ENCODE measurements at places on chromosomes 5 and 9.

DNA sequence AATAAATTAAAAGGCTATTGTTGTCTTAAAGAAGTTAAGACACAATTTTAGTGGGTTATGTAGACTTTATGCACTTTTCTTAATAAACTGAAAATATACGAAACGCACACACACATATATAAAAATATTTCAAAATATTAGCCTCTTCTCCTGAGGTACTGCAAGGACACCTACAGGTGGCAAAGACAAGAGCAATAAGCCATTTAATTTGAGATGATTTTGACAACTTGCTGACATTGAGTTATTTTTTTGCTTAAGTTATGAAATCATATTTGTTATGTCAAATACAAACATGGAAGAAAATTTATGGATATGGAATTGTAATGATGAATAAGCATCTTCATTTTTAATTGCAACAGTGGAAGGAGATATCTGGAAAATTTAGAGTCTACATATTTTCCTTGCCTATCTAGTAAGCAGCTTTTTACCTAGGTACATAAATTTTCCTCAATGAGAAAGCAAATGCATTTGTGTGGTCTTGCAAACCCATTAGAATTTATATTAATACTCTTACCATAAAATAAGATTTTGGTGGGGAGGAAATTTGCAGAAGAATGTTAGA, 301.6 kb downstream of the ISL1 start:
- DNase-seq, result no peak

GRCh38 chr9:81116340-81117137, 572.8 kb downstream of the TLE1 start:
- peak; percentile 68 for DNase-seq

- no peak for DNase-seq
Measured at GRCh38 chr9:71295928-71296327, 174.5 kb upstream of the TRPM3 start.

DNA sequence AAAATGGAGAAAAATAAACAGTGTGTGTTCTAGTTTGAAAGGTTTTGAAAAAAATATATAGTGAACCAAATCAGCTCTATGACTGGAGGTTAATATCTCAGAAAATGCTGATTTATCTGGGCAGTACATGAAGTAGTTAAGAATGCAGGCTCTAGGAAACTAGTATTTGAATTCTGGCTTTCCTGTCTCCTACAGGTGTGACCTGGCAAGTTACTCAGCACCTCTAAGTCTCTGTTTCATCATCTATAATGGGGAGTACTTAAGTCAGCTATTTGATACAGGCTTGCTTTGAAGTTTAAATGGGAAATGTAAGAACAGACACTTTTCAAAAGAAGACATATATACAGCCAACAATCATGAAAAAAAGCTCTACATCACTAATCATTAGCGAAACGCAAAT, 5.2 kb downstream of the GRAMD2B start:
- no peak for DNase-seq

GRCh38 chr9:35476596-35476995, 13.3 kb upstream of the RUSC2 start:
- no peak for DNase-seq

GRCh38 chr5:142445266-142445665, 120.4 kb upstream of the SPRY4 start:
- no peak for DNase-seq

GRCh38 chr5:149363358-149363757, 5.5 kb downstream of the PCYOX1L start:
- DNase-seq, result no peak

- no peak for DNase-seq
Measured at GRCh38 chr9:128885798-128886197, 3.9 kb downstream of the LRRC8A start.

DNA sequence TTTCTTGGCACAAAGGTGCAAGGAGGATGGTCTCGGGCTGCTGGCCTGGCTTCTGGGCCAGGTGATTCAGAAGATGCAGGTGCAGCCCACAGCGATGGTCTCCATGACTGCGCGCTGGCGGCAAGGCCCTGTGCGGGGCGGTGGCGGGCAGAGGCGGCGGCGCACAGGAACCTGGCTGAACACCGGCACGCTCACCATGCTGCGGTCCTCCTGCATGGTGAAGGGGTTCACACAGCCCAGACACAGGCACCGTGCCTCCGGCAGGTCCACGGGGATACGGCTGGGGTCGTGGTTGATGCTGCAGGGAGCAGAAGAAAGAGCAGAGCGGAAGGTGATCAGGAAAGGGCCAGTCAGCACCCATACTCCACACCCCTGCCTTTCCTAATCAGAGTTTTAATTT, 4.8 kb downstream of the IL17B start:
- DNase-seq, result no peak

DNA sequence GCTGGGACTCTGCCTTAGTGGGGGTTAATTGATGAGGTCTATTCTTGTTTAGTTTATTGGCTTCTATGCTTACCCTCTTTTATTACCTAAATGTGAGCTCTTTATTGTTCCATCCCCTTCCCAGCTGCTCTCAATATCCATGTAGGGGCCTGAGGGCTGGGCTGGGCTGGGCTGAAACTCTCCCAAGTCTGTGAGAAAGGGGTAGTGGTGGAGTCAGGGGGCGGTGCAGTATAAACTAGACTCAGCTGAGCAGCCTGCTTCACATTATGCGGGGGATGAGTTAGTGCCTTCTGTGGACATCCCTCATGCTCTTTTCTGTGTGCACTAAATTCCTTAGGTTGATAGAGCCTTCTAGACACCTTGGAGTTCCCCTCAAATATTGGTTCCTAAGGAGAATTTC, 451.8 kb upstream of the PTGER4 start:
- DNase-seq, result peak; percentile 4

DNA sequence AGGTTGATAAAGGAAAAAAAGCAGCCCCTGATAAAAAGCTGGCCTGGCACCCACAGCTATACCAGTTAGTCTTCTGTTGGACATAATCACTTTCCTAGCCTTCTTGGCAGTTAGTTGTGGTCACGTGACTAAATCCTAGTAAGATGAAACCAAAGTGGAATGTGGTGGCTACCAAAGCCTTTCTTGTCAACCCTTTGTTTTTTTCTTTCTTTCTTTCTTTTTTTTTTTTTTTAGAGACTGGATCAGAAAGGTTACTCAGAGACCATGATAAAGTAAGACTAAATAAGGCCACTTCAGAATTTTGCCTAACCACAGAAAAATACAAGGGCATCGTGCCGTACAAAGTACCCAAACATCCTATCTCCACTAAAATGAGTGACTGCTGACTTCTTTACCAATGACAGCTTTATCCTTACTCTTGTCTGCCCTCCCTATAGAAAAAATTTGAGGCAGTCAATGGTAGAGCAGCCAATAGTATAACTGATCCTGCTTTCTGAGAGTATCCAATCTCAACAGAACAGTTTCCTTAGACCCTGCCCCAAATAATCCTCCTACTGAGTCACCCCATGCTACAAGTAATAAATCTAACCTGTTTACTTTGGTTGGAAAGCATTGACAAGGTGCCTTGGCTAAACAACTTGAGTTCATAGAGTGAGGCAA, 14.2 kb upstream of the KIF27 start:
- no peak for DNase-seq

GRCh38 chr5:156640691-156641241, 209.3 kb upstream of the PPP1R2B start:
- DNase-seq, result no peak

GRCh38 chr9:107639426-107639825, 149.9 kb upstream of the KLF4 start:
- DNase-seq, result no peak

DNA sequence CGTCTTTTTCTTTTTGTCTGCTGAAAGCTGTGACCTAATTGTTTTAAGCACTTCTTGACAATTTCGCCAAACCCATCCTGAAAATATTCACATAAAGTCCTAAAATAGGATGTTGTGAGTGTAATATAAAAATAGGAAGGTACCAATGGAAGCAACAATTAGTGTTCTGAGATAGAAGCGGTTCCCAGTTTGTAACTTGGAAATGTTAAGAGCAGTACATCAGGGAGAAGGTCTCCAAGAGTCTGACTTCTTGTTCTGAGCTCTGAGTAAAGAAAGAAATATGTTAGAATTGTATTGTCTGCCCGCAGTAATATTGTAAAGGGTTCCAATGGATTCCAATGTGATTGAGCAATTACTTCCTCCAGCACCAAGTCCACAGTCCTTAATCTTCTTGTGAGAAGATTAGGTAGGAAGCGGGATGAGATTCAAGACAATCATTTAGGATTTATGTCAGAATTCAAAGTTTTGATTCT, 3.9 kb downstream of the VCAN start:
- no peak for DNase-seq

- DNase-seq, result no peak
Measured at GRCh38 chr5:129915415-129915814, 11.2 kb downstream of the CHSY3 start.

GRCh38 chr5:109700516-109701153, 10.9 kb downstream of the MAN2A1 start:
- no peak for DNase-seq

DNA sequence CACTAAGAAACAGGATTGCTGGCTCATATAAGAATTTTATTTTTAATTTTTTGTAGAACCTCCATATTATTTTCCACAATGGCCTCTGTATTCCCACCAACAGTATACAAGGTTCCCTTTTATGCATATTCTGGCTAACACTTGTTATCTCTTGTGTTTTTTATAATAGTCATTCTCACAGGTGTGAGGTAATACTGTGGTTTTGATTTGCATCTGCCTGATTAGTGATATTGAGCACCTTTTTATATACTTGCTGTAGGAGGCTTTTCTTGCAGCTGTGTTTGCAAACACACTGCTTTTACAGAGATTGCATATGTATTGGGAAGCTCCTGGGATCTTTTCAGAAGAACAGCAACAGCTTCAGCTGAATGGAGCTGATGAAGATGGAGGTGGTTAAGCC, 164.8 kb downstream of the DEPDC1B start:
- DNase-seq, result no peak

DNA sequence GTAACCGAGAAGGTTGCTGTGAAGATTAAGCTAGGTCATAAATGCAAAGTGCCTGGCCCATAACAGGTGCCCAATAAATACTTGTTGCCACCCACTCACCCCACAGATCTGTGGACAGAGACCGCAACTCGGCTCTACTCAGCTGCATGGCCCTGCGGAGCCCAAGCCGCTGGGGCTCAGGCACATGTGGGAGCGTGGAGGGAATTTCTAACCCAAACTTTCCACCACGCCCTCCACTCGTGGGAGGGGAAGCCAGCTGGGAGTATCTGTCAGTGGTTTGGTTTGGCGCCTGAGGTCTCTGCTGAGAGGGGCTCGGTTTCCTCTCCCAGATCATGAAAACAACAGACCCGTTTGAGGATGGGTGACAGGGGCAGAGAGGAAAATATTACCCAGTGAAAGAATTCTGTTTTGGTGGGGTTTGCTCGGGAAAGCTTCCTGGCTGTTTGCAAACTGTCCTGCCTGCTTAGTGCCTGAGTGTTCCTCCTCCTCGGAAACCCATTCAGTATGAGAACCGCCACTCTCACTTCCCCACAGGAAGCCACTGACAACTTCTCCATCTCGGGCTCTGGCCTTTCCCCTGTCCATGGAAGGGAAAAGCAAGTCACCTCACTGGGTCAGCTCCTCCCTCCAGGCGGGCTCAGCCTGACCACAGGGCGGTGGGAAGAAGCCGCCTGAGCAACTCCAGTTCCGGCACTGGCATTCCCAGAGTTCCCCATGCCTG, 60.1 kb downstream of the RGS3 start:
- DNase-seq, result no peak

- no peak for DNase-seq
Measured at GRCh38 chr9:88018101-88018500, 43.8 kb upstream of the CDK20 start.

DNA sequence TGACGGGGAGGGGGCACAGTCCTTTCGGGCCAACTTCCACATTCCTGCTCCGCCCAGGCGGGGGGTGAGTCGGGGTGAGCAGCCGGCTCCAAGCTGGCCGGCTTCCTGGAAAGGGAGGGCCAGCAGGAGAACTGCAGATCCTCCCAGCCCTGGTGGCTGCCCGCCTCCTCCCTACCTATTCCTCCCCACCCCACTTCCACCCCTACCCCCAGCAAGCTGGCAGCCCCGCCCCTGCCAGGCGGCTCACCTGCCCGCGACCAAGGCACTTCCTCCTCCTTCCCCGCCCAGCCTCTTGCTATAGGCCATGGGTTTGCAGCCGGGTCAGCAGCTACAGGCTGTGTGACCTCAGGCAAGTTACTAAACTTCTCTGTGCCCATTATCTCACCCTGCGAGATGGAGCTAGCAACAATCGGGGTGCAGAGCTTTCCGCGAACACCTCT, 5.6 kb upstream of the IRF1 start:
- peak; percentile 59 for DNase-seq

GRCh38 chr9:93501406-93501805, 48.0 kb upstream of the FAM120AOS start:
- no peak for DNase-seq

DNA sequence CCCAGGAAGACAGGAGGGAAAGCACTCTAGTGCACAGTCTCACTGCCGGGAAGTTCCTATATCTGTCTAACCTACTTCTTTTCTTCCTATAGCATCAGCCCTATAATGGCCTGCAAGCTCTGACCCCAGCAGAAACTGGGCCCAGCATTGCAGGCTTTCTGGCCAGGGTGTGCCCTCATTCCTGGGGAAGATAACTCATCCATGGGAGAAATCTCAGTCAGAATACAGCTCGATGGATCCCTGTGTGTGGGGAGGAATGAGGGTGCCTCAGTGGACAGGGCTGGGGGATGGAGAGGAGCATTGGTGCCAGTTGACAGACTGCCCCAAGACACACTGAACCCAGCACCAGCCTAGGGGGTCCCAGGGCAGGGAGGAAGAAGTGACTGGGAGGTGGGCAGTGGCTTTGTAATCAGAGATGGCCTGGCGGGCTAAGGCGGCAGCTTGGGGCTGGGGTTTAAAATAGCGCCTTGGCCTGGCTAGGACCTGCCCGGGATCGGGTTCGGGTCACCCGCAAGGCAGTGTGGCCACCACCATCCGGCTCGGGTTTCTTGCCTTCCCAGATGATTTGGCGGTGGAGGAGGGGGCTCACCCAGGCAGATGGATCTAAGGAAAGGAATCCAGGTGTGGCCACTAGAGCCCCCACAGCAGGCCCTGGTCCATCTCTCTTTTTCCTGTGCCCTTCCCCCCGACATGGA, 7.6 kb upstream of the CXXC5 start:
- DNase-seq, result no peak

DNA sequence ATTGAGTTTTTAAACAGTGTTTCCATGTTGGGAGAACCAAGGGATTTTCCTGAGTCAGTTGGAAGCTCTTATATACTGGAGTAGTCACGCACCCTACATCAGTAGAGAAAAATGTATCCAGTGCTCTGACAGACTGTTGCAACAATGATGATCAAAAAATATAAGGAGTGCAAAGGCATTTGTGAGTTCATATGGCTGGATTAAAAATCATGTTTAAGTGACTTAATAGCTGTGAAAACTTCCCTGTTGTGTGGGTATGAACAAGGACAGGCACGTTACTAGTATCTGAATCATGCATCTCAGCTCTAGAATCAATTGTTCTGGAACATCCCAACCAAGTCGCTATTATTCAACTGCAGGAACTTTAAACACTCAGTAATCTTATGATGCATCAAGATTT, 229.7 kb downstream of the ROR2 start:
- DNase-seq, result no peak

GRCh38 chr9:38071470-38072134, 2.6 kb upstream of the SHB start:
- DNase-seq, result no peak

- no peak for DNase-seq
Measured at GRCh38 chr9:35636135-35636876, 14.4 kb downstream of the SIT1 start.

- no peak for DNase-seq
Measured at GRCh38 chr9:94745806-94746540, 19.5 kb downstream of the AOPEP start.

- no peak for DNase-seq
Measured at GRCh38 chr5:178214160-178214803, 9.9 kb downstream of the HNRNPAB start.

- no peak for DNase-seq
Measured at GRCh38 chr9:4141296-4141695, 158.6 kb downstream of the GLIS3 start.

Data from nephron progenitor cell (in vitro differentiated cells).